ENCODE measurements at places on chromosomes 16 and 17.

- DNase-seq: no peak
These were observed 532 bp downstream of the CNTNAP1 start for GRCh38 chr17:42682722-42683403.

GRCh38 chr16:87356491-87356853, 27.1 kb downstream of the FBXO31 start:
- no peak for DNase-seq

DNA sequence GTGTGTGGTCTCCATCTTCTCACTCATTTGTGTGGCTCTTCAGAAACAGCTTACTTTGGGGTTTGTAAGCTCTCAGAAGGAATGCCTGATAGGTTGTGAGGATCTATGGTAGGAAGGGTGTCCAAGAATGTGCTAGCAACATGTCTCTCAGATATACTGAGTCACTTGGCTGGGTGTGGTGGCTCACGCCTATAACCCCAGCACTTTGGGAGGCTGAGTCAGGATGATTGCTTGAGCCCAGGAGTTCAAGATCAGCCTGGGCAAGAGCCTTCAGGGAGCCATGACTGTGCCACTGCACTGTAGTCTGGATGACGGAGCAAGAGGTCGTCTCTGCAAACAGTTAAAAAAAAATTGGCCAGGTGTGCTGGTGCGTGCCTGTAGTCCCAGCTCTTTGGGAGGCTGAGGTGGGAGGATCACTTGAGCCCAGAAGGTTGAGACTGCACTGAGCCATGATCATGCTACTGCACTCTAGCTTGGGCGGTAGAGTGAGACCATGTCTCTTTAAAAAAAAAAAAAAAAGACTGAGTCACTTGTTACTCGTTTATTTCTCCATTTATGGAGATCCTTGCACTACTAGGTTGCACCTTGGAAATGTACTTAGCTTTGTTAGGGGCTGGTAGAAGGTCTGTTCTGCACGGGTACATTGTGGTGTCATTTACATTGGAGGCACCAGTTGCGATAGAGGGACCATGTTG, 232.0 kb downstream of the SNX29 start:
- no peak for DNase-seq

- DNase-seq: no peak
These were observed 104.6 kb downstream of the PRKCA start for GRCh38 chr17:66406701-66407644.

- DNase-seq: no peak
These were observed 46.8 kb downstream of the TIMM22 start for GRCh38 chr17:1043601-1044251.

GRCh38 chr17:48873209-48873608, 19.4 kb upstream of the ATP5MC1 start:
- no peak for DNase-seq

GRCh38 chr17:688100-688989, 26.3 kb downstream of the VPS53 start:
- no peak for DNase-seq

- DNase-seq: no peak
These were observed 5.6 kb downstream of the P2RX1 start for GRCh38 chr17:3910420-3911270.

GRCh38 chr16:81896902-81897301, 114.4 kb downstream of the SDR42E1 start:
- no peak for DNase-seq

- no peak for DNase-seq
These were observed 12.8 kb upstream of the CCL8 start for GRCh38 chr17:34306466-34306865.

DNA sequence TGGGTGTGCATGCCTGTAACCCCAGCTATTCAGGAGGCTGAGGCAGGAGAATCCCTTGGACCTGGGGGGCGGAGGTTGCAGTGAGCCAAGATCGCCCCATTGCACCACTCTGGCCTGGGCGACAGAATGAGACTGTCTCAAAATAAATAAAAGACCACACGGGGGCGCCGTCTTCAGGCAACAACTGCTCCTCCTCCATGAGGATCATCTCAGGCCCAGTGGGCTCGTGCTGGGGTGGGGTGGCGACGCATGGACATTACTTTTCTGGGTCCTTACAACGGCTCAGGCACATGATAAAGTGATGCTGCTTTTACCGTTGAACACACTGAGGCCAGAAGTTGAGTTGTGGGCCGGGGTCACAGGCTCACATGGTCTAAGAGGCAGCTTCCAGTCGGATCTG, 56.2 kb downstream of the PRMT7 start:
- no peak for DNase-seq

GRCh38 chr17:76139801-76140660, 1.0 kb downstream of the FOXJ1 start:
- DNase-seq: no peak

DNA sequence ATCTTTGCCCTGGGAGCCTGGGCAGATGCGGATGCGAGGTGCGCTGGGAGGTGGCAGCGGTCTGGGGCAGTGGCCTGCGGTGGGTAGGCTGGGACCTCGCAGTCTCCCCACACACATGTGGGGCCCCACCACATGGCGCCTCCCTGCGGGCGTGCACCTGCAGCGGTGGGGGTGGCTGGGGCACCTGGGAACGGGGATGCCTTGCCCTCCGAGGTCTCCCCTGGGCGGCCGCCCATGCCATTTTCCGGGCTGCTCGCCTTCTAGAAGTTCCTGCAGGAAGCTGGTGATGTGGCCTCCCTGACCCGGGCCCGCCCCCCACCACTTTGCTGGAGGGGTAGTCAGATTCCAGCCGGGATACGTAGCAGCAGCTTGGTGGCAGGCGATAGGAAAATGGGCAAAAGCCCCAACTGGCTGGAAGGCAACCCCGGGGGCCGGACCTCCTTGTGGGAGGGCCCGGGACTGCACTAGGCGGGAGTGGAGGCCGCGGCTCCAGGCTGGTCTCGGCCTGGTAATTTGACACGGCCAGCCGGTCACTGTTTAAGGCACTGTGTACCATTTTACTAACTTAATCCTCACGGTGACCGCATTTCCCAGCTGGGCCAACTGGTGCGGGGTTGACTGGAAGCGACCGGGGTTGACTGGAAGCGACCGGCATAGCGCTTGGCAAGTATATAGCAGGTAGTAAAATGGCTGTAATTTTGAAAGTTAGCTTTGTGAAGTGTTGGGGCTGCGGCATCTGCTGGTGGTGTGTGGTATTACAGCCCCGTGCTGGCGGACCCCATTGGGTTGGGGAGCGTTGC, 38.5 kb downstream of the IGF2BP1 start:
- no peak for DNase-seq

- no peak for DNase-seq
These were observed 9.3 kb downstream of the GAS2L2 start for GRCh38 chr17:35743626-35744328.

GRCh38 chr17:58517378-58517927, 3.0 kb upstream of the MTMR4 start:
- DNase-seq: no peak

- no peak for DNase-seq
These were observed 151.8 kb downstream of the RPTOR start for GRCh38 chr17:80696456-80696855.

DNA sequence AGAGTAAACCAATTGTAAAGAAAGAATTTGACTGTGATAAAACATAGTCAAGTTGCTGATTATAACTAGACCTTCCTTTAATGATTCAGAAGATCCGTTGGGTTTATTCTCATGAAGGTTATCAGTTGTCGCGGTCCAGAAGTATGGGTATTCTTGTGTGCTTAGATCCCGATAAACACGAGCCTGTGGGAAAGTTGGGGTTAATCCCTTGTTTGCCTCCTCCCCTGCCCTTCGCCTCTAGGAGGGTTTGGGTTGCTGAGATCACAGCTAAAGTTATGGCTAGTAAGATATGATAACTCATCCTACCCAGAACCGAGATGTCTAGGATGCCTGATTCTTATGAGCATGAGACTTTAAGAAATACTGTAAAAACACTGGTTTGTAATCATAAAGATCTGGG, 66.8 kb downstream of the GPRC5B start:
- no peak for DNase-seq

DNA sequence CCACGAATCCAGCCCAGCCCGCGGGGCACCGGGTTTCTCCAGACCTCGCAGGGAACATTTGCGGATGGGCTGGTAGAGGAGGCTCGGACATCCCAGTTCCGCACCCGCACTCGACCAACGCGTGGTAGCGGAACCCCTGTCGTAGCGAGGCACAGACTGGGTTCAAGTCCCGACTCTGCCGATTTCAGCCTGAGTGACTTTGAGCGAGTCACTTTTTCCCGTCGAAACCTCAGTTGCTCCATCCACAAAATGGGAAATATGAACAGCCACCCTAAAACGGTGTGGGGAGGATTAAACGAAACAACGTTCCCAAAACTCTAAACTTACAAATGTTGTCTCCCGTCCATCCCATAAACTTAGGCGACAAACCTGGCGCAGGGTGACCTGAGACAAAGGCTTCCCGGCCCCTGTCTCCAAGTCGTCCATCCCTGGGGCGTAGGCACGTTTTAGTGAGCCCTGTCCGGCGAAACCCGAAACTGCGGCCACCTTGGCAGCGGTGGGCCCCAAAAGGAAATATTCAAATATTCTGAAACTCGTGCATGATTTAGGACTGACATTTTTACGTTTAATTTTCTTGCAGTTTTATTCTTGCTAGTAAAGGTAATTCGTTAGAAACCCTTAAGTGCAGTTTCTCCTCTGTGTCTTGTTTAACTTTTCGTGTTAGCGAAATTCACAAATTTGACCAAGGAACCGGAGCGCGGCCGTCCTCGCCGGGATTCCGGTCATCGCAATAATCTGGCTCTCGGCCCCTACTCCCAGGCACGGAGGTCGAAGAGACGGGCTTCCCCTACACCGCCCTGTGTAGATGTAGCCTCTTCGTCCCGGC, 1.9 kb upstream of the MLLT6 start:
- DNase-seq: no peak

- DNase-seq: no peak
These were observed 7.6 kb upstream of the BMERB1 start for GRCh38 chr16:15426796-15427195.

DNA sequence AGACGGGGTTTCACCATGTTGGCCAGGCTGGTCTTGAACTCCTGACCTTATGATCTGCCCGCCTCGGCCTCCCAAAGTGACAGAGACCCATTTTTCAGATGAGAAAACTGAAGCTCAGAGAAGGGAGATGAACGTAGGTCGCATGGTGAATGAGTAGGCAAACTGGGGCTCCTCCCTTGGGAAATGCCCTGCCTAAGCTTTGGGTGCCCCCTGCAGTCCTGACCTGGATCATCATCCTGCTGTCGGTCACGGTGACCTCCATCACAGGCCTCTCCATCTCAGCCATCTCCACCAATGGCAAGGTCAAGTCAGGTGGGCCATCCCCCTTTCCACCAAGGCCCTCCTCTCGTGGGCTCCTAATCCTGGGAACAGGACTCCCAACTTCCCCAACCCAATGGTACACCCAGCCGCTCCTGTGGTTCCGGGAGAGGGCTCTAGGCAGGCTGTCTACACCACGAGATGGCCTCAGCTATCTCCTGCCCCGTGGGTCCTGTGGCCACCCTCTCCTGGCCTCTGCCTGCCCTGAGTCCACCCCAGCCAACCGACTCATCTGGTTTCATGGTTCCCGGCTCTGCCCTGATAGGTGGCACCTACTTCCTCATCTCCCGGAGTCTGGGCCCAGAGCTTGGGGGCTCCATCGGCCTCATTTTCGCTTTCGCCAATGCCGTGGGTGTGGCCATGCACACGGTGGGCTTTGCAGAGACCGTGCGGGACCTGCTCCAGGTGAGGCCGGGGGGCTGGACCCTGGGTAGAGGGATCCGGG, 4.7 kb downstream of the SLC12A3 start:
- DNase-seq: no peak

DNA sequence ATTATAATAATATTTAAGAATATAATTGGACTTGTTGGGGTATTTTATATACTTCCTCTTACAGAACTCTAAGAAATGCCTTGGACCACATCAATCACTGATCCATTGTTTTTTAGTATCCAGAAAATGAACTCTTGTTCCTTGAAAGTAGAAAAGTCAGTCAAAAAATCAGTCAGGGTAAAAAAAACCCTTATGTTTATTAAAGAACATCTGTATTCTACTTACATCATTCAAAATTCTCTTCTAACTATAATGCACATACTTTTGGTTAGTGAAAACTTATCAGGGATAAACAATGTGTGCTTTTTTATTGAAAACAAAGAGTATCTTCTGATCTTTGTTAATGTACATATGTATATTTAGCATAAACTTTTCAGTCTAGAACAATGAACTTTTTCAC, 23.5 kb upstream of the CDR2 start:
- no peak for DNase-seq

DNA sequence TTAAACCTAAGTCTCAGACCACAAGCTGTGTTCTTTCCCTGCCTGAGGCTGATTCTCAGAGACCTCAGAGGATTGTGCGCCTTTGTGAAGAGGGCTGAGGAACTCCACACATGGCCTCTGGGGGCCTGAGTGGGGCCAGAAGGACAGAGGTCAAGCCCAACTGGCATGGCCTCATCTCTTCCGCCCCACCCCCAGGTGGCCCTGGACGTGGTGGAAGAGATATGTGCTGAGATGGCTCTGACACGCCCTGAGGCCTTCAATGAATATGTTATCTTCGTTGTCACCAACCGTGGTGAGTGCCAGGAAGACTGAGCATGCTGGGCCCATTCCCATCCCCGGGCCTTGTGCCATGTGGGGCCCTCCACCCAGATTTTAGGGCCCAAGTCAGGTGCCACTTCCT, 20.1 kb upstream of the ALKBH5 start:
- DNase-seq: no peak

DNA sequence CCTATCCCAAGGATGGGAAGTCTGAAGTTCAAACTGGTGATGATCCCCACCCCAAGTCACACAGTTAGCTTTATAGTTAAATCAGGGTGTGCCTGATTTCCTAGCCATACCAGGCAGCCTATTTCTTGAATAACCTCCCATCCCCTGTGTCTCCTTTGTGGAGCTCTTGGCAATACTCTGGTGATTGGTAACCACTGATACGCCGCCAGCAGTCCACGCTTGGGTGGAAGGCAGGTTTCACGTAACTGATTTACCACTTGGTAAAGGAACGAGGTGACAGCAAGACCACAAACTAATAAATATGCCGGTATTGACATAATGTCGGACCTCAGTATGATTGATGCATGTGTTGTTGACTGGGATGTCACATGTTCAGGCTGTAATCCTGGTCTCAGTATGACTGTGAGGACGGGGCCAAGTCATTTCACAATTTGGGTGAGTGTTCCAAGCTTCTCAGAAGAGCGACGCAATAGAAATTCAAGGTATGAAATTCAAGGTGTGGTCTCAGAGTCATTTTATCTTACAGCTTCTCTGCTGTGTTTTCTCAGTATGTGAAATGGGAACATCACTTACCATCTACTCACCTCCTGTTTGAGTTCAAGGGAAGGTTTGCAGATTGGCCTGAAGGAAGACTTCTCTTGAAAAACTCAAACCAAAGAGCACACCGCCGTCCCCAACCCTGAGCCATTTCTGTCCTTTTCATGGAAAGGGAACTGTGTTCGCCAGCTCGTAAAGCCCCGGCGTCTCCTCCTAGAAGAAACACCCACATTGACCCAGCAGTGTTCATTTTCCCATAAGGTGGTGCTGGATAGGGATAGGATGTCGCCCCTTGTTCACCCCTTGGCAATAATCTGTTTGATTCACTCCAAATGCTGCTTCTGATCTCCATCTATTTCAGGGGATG, 678.9 kb downstream of the WWOX start:
- no peak for DNase-seq

DNA sequence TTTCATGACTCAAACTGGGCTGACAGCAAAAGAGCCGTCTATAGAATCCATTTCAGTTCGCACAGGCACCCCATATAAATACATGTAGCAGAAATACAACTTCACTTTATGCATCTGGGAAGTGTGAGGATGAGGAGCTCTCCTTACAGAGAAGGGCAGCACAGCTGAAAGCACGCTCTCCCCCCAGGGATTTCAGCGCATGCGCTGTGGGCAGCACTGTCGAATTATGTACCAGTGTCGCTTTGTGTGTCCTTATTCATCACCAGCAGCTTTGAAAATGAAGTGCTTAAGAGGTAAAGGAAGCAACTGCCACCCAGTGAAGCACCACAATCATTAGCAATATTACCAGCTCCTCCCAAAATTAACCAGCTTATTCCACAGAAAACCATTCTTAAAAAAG, 39.9 kb downstream of the CEP95 start:
- DNase-seq: no peak
